Activated CD4-positive, alpha-beta T cell treated with anti-CD3 and anti-CD28 coated beads for 1 hour (primary cell): ENCODE measurements at places on chromosomes 13 and 19.

DNA sequence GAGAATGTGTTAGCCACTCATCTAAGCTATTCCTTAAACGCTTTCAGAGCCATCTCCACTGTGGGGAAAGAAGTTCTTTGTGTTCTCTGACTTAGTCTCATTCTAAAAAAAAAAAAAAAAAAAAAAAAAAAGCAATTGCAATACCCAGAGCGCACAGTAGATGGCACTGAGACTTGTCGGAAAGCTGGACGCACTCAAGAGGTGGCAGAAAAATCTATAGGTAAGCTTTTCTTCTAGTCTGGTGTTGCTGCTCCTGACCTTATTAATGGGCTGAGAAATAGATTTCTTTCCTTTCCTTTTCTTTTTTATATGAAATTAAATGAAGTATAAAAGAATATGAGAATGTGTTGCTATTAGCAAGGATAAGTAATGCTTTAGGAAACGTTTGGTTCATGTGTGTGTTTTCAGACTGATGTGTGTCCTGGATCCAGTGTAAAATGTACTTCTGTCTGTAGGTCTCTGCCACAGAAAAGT lies 4.7 kb upstream of the GJB2 start:
- no peak for DNase-seq

DNA sequence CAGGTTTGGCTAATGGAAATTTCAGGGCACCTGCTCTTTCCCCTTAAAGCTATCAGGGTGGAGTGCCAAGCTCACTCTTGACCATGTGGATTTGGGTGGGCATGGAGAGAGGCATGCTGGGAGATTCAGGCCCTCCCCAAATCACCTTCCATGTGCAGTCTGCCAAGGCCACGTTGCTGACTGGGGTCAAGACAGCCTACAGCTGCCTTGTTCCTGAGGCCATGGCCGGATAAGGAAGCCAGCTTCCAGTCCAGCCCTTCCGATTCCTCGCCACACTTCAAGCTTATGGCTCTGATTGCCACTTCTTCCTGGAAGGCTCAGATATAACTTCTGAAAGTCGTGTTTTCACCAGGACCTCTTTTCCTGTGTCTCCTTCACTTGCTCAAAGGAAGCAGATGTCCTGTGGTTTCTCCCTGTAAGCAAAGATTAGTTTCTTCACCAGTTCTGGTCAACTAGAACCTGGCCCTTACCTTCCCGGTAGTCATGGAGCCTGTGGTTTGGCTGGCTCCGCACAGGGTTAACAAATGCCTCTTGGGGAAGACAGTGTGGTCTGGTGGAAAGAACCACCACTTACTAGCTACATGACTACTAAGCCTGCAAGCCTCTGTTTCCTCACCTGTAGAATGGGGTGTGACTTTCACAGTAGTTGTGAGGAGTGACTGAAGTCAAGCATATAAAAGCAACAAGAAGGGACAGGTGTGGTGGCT lies 16.1 kb upstream of the TPT1 start:
- no peak for DNase-seq

GRCh38 chr13:32804673-32805230 lies 211.5 kb upstream of the KL start:
- DNase-seq: no peak

GRCh38 chr19:41369769-41370168 lies 5.8 kb upstream of the B9D2 start:
- no peak for DNase-seq

DNA sequence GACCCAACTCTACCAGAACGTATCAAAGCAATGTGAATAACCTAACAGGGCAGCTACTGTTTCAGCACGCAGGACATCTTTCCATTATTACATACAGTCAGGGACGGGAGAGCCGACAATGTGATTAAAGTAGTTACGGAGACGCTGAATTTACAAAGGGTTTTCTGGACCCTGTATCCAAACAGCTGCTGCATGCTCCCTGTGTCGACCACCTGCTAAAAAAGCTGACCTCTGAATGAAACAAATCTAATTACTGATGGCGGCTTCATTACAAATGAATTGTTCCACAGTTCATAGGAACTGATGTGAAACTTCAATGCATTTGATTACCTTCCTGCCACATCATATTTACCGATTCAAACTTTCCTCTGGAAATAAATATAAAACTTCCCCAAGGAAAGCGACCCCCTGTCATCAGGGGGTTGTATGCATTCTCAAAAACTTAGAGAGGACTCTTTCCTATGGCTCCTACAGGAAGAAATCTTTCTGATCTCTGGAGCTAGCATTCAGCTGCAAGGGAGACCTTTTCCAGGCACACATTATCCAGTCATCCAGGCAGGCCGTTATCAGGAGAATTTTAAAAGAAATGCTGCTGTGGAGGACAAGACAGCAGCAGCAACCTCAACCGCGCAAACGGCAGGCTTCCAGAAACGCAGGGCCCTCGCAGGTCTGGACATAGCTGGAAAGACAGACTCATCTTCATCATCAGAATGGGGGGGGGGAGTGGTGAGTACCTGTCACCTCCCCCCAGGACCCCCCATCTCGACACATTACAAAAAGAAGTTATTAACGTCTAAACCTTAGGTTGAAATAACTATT lies 3.1 kb downstream of the EFNB2 start:
- DNase-seq: no peak

DNA sequence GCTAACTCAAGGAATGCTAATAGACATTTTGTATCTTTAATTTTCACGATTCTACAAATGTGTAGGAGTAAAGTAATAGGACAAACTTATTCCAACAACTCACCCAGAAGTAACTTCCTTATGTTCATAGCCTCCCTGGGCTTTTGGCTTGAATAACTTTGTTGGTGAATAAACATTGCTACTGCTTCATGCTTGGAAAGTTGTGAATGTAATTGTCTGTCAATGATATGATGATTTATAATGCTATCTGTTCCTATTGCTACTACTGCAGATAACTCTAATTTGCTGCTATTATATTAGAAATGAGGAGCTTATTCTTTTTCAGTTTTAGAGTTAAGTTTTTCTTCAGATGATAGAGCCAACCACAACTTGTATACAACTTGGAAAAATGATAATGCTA lies 307.7 kb downstream of the PCDH9 start:
- no peak for DNase-seq

DNA sequence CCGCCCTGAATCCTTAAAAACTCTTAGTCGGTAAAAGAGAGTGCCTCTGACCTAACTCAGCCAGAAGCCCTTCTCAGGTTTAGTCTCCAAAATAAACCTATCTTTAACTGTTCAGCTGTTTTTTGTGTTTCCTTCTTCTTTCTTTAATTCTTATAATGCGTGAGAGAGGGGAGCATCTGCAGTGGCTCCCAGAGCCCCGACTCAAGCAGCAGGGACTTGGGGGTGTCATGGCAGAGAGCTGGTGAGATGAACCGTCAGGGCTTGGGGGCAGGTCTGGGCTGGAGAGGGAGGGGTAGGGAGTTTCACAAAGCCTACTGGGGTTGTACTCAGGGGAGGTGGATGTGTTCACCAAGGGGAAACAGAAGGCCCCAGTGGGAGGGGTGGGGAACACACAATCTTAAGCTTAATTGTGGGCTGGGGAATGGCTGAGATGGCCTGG lies 16.8 kb upstream of the SIGLEC6 start:
- DNase-seq: no peak

DNA sequence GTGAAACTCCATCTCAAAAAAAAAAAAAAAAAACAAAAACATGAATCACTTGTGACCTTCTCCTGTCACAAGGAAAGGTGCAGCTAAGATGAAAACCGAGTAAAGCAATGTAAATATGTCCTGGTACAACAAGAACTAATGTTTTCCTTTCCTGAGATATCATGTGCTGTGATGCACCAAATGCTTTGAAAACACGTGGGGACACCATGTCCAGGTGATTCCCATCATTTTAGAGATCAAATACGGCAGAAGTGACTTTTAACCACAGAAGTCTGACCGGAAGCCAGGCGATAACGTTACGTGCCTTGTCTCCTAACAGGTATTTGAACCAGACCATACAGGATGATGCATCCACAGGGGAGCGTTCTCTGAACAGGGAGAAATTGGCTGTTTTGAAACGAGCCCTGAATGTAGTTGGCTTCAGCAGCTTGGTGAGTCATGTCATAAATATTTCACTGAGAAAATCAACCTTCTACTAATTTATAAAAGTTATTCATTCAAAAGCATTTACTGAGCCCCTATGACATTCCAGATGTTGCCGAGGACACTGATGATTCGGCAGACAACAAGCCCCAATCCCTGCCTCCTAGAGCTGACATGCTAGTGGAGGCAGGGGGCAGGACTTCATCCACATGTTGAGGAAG lies 328.1 kb downstream of the MYO16 start:
- no peak for DNase-seq

DNA sequence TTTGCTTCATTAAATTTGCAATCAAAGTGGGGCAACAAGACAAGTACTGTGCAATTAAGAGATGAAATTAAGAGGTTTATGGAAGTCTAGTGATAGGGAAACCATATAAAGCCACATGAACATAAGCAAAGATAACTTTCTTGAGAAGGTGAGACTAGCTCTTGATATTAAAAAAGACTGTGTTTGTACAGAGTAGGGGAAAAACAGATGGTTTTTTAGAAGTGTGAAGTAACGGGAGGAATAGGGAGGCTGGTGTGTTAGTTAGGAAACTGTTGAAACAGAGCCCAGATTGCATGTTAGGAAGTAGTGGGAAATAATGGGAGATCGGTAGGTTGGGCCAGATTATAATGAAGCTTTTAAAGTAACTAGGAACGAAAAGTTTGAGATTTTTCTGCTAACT lies 149.8 kb upstream of the FREM2 start:
- no peak for DNase-seq

- no peak for DNase-seq
Observed at GRCh38 chr19:50531171-50531612, 17.5 kb upstream of the ASPDH start.

DNA sequence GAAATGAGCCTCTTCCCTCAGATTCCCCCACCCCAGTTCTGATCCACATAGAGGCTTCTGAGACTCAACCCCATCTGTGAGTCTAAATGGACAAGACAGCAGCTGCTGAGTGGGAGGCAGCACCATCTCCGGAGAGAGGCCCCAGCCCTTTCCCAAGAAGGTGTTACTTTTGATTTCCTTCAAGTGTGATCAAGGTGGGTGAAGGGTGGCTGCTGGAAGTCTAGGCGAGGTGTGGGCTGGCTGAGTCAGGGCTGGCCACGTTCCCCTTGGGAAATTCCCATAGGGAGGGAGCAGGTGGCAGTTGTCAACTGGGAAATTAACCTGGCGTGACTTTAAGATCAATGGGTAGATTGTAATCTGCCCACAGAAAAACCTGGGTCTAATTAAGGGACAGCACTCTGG lies 148.0 kb downstream of the FOXO1 start:
- no peak for DNase-seq

- DNase-seq: no peak
Observed at GRCh38 chr19:34365463-34366401, 736 bp downstream of the GPI start.

- no peak for DNase-seq
Observed at GRCh38 chr13:92829930-92830329, 396.7 kb upstream of the GPC6 start.

DNA sequence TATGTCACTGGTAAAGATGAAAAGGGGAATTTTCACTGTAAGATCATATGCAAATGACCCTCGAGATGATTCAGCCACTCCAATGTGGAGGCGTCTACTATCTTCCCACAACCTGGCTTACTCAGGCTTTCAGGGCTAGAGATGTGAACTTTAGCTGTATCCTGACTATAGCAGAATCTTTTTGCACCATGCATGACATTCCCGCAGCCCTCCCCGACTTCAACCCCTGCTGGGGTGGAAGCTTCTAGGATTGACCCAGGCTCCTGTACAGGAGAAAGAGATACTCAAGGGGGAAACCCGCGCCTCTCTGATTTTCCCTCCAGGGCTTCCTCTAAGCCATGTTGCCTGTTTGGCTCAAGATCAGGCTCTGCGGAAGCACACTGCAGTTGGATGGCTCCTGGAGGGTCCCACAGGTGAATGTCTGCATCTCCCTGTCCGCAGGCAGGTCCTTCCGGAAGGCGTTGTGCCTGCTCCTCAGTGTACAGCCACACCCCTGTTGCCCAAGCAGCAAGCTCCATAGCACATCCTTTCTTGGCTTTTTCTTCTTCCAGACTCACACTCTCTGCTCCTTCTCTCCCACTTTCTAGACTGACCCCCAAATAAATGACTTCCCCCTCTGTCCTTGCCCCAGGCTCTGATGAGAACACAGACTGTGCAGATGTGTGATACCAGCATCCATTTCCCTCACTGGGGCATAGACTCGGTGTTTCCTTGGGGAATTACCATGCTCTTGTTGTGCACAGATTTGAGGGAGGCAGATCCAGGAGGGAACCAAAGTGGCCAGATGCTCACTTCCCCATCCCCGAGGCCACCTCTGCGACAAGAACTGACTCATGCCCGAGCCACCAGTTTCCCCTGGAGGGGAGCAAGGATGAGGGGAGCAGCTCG lies 29.1 kb upstream of the POP4 start:
- no peak for DNase-seq

DNA sequence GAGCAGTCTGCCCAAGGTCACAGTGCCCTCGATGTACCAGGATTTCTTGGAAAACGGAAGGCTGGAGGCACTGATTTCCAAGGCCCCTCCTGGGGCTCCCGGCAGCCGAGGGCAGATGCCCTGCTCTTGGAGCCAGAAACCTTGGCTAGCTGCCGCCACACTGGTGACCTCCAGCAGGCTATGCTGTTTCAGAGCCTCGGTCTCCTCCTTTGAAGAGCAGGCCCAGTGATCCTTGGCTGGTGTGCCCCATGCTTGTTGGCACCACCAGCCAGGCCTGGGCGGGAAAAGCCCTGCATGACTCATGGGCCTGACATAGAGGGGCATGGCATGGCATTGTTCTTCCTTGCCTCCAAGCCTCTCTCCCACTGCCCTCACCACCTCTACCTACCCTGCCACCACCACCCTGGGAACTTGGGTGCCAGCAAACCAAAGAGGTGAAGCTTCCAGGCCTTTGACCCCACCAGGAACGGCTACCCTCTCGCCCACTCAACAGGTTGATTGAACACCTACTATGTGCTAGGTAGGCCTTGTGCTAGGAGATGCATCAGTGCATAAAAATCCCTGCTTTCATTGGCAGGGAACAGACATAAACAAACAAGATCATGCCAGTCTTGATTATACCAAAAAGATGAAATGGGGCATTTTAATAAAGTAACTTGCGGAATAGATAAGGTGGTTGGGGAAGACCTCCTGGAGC lies 1.6 kb upstream of the CLEC11A start:
- DNase-seq: no peak

DNA sequence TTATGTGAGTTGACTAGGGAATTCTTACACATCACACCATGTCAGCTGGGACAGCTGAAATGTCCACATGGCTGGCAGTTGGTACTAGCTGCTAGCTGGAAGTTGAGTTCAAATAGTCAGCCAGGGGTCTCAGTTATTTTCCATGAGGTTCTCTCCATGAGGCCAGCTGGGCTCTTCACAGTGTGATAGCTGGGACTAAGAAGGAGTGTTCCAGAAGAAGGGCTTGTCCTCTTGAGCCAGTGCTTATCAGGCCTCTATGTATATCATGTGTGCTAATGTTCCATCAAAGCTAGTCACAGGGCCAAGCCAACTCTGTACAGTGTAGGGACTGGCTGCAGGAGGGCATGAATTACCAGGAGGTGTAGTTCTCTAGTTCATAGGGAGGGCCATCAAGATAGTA lies 11.8 kb downstream of the USPL1 start:
- DNase-seq: no peak

- DNase-seq: no peak
Observed at GRCh38 chr13:24313439-24313838, 4.1 kb downstream of the C1QTNF9 start.

GRCh38 chr19:11479090-11479897 lies 1.6 kb downstream of the ELAVL3 start:
- DNase-seq: no peak
